ENCODE measurements at places on chromosomes 3 and 15.

DNA sequence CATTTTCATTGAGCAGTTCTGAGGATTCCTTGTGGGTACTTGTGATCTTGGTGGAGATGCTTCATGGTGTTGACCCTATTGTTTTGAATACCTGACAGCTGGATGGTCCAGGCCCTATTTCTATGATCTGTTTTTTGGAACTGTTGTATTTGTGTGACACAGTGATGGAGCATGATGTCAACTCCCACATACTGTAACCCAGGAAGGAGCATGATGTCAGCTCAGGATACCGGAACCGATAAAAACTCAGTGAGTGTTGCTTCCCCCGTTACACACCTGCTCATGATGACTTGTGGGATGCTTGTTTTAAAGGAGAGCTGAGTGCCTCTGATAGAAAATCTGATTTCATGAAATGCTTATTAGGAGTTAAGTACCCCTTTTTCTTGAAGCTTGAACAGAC lies 45.1 kb downstream of the ZBTB38 start:
- peak; percentile 12 for DNase-seq

DNA sequence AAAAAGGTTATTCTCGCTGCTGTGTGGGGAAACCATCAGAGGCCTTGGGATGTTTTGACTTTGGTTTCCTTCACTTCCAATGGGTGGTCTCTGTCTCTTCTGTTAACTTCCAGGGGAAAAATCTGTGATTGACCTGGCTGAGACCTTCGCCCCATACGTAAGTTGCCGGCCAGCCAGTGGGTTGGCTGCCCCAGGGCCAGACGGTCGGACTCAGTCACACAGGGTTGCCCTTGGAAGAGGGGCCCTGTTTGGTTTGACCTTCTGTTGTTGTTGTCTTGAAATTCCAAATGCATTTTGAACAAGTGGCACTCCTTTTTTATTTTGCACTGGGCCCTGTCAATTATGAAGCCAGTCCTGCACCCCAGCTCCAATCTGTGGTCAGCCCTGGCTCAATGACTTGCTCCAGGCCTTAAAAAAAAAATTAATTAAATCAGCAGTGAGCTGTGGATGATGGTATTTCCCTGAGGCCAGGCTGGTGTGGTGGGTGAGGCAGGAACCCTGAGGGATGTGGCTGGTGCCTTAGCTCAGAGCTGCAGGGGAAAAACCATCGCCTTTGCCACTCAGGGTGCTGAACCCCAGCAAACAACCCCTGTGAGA lies 4.5 kb downstream of the FAM107A start:
- no peak for DNase-seq

- no peak for DNase-seq
These were observed 75.0 kb upstream of the WNT7A start for GRCh38 chr3:13954741-13955483.

GRCh38 chr3:129558772-129559564 lies 16.0 kb downstream of the H1-8 start:
- no peak for DNase-seq

DNA sequence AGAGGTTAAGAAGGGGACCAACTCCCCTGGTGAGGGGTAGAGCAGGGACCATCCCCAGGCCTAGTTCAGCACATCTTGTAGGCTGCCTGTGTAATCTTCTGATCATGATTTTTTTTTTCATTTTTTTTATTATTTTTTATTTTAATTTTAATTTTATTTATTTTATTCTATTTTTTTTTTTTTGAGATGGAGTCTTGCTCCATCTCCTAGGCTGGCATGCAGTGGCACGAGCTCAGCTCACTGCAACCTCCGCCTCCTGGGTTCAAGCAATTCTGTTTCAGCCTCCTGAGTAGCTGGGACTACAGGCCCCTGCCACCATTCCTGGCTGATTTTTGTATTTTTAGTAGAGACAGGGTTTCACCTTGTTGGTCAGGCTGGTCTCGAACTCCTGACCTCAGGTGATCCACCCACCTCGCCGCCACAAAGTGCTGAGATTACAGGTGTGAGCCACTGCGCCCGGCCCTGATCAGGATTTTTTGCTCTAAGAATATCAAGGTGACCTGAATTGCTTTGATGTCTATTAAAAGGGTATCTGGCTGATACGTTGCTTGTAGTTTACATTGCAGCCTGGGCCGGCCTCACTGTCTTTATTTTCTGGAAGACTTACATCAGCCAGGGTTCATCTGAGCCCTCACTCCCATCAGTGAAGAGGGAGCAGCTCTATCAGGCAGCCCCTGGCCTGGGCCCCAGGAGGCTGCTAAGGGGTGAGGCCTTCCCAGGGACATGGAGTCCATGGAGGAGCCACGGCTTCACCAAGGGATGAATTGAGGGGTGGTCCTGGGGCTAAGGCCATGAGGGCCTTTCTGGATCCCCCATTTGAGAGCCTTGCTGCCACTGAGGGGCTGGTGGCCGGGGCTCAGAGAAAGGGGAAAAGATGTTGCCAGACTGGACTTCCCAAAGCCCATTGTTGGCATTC lies 10.7 kb downstream of the SYNM start:
- DNase-seq, result no peak

DNA sequence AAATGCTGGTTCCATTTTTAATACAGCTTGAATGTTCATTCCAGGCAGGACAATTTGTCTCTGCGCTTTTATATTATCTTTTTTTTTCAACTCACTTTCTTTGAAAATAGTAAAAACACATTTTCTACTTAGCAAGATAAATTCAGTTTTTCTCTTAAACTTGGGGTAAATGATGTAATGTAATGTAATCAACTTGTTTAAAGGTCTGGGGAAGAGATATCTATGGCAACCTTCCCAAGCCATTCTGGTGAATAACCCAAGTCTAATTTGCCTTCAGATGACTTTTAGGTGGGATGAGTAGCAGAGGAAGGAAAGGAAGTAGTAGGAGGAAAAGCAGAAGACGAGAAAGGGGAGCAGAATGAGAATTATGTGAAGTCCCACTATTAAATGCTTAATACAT lies 335.1 kb downstream of the SV2B start:
- no peak for DNase-seq
